ENCODE measurements at places on chromosomes 4 and X.

DNA sequence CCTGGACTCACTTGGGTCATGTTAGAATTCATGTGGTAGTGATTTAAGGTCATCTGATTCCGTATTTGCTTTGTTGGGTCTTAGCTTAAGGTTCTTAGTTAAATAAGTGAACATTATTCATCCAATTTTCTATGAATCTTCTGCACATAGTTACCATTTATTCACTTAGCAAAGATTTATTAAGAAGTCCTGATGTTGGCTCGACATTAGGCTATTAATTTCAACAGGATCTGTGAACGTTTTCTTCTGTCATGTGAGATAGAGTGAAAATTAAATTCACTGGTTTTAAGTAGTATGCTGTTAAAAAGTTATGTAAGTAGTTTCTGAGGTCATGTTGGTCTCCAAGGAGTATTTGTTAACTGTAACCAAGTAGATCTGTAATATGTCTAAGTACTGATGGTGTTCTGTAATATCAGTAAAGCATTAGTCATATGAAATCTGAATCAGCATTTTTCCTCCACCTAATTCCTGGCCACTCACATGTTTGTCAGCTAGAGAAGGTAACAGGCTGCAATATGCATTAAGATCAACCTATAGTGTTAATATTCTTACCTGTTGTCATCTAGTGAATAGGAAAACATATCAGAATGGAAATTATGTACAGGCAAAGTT, 155.6 kb downstream of the PCDH7 start:
- no peak for DNase-seq

DNA sequence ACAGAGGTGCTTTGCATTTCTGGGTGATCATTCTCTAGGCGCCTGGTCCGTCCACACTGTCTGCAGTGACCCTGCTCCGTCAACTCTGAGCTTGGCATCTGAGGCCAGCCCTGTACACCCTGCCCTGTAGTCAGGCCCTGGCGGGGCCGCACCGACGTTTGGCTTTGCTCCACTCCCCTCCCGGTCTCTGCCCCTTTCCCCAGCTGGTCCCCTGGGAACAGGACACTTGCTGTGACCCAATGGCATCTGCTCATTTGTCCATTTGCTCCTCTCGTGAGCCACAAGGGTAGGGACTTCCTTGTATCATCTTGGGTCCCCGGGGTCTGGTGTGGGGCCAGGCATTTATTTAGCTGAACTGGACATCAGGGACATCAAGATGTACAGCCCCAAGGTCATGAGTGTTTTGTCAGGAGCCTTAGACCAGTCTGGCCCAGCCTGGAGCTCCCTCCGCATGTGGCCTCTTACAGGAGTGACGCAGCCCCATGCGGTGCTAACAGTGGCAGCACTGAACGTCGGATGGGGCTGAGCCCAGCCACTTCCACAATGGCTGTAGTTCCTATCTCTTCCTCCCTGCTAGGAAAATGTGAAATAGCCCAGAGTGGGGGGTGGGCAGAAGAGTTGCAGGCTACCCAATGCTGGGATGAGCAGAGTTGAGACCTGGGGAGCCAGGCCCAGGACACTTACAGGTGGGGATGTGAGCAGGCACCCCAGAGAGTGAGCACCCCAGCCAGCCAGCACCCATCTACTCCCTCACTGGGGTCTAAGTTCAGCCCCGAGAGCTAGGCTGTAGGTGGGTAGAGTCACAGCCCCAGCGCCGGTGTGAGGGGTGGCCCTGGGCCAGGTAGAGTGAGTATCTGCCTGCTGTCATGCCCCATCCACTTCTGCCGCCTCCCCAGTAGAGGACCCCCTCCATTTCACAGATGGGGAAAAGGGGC, 2.0 kb upstream of the SH3BP2 start:
- DNase-seq, result no peak

DNA sequence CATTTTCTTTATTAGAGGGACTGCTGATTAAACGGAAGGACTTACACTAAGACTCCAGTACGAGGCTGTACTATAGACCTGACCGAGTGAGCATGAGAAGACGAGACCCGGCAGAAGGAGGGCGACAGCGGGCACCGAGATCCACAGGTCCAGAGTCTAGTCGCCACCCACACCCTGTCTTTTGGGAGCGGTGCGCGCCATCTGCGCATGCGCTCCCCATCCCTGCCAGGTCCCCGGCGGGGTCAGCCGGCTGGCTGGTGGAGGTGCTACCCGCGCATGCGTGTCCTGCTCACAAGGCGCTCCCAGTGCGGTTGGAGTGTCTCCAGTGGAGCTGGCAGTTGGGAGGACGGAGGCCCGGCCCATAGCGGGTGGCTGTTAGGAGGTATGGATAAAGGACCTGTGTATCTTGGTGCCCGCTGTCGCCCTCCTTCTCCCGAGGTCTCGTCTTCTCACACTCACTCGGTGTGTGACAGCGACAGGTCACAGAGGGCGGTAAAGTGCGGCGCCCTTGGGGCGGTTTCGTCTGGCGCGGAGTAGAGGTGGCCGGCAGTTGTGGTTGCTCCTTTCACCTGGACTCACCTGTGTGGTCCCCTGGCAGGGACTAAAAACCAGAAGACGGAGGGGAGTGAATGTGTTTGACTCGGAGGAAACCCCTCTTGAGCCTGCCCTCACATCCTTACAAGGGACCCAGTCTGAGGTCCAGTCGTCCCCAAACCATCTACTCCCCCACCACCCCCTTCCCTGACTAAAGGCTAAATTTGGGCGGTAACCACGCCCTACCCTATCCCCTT, 7.6 kb upstream of the HSD17B10 start:
- peak; percentile 74 for DNase-seq

DNA sequence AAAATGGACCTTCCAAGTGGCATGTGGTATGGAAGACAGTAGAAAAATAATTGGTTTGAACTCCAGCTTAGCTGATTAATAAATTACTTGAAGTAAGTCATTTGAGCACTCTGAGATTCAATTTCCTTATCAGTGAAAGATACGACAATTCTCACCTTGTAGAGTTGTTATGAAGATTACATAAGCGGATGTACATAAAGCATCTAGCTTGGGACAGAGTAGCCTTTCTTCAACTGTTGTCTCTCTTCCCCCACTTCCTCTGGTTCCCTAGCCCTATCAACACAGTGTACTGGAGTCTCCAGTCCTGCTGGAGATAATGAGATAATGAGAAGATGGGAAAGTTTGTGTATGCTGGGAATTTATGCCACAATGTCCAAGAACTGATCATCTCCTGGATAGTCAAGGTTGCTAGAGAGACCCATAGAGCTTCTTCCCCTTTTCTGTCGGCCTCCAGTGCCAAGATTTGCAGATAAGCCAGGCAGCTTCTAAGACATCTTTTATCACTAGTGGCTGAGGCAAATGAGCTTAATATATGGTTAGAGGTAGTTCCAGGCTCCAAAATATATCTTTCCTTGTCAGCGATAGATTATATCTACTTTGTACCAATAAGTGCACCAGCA, 33.9 kb downstream of the VSIG4 start:
- no peak for DNase-seq

- no peak for DNase-seq
Observed at GRCh38 chr4:113524505-113525186, 236.9 kb downstream of the CAMK2D start.

DNA sequence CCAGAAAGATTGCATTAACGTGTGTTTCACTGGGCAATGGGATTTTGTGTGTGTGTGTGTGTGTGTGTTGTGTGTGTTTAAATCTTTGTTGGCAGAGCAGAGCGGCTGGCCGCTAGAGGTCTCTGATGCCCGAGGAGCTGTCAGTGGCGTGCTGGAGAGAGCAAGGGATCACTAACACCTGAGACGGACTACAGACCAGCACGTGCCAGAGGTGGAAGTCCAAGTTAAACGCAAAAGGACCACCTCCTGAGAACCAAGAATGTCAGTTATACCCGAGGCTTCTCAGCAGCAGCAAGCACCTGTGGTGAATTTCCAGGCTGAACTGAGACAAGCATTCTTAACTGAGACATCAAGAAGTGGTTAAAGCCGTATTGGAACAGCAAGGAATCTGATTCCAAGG, 9.0 kb upstream of the SLC25A14 start:
- DNase-seq, result peak; percentile 54

- peak; percentile 52 for DNase-seq
Observed at GRCh38 chrX:52923781-52924241, 26.7 kb downstream of the FAM156B start.

- DNase-seq, result no peak
Observed at GRCh38 chr4:77801260-77801608, 17.9 kb downstream of the CNOT6L start.

DNA sequence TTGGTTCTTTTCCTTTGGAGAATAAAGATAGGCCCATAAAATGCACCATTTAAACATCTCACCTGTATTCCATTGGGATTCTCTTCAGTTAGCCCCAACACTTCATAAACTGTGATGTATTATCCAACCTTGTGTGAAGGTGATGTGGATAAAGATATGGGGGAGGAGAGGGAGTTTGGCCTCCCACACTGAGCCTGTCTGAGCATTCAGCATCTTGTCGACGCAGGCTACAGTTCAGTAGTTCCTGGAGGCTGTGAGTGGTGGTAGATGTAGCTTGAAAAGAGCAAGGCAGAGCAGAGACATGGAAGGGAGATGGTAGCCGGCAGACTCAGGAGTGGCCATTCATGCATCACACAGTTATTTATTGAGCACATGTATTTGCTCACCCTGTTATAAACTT, 292.4 kb upstream of the PITX2 start:
- no peak for DNase-seq

- no peak for DNase-seq
Observed at GRCh38 chr4:40205259-40206198, 8.7 kb downstream of the RHOH start.

- no peak for DNase-seq
Observed at GRCh38 chrX:68881911-68882310, 53.1 kb downstream of the EFNB1 start.

- no peak for DNase-seq
Observed at GRCh38 chrX:74906417-74906816, 18.8 kb downstream of the NEXMIF start.

- DNase-seq, result no peak
Observed at GRCh38 chr4:177558995-177559394, 116.8 kb upstream of the AGA start.

- DNase-seq, result no peak
Observed at GRCh38 chrX:69073241-69073640, 92.0 kb downstream of the PJA1 start.

DNA sequence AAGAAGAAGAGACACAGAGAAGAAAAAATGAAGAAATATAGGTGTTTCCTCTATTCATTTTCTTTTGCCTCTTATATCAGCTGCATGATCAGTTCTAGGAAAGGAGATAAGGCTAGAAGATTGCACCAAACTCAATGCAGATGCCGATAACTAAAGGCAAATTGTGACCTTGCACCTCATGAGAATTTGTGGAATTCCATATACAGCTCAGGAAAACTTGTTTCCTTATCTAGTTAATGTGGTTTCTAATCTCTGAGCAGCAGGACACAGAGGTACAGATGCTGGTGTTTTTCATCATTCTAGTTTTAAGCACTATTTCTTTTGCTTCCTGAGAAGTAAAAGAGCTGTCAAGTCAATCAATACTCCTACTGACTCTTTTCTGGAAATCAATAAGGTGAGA, 104.6 kb upstream of the NWD2 start:
- DNase-seq, result no peak

DNA sequence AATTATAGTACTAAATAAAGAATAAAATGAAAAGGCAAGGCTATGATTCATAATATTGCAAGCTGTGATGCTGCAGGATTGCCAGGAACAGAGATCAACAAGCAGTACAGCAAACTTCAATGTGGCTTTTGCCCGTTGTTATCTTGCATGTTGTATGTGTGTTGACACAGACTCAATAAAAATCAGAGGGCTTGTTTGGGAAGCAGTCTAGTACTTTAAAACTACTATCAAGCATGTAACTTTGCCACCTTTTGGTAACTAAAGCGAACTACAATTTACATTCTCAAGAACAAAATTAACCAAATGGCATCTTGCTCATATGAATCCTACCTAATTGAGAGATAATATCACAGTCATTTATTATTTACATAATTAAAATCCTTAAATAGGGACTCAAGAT, 79.8 kb upstream of the GPM6A start:
- DNase-seq, result peak; percentile 63

DNA sequence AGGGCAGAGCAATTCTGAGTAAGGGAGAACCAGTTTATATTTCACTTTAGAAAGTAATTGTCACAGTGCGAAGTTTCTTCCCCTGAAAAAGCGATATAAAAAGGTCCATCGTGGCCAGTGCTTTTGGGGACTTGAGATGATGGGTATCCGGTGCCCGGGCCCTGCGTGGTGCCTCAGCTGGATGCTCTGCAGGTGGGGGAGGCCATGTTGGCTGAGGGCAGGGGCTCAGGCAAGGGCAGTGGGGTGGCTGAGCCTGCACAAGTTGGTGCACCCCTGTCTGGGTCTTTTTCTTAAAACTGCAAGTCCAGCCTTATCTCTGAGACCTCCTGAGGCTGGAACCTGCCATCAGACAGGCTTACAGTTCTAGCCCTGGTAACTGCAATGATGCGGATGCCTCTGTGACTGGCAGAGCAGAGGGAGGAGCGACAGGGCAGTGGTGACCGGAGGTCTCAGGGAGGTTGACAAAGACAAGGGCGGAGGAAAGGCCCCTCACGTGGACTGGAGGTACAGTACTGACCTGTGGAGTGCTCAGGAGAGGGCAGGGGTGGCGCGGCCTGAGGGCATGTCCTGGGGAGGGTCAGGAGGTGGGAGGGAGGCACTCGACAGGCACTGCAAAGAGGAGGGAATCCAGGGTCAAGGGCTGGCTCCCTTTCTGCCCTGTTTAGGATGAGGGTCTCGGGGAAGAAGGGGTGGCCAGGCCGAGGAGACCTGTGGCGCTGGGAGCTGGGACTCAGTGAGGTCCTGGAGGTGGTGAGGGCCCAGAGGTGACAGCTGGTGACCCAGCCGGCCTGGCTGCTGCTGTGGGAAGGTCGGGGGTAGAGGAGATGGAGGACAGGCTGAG, 1.8 kb downstream of the RGS12 start:
- no peak for DNase-seq

DNA sequence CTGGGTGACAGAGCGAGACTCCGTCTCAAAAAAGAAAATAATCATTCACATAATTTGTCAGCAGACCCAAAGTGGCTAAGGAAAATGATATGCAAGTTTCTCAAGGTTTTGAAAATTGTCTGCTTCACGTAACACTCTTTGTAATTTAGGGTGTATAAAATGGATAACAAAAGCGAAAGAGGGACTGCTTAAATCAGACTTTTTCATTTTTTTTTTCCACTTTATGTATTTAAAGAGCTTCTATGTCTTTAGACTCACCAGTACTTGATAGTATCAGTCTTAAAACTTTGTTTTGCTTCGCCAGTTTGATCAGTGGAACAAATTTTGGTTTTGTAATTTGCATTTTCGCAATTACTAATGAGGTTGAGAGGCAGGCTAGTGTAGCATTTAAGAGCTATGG, 34.6 kb downstream of the USP9X start:
- DNase-seq, result no peak

DNA sequence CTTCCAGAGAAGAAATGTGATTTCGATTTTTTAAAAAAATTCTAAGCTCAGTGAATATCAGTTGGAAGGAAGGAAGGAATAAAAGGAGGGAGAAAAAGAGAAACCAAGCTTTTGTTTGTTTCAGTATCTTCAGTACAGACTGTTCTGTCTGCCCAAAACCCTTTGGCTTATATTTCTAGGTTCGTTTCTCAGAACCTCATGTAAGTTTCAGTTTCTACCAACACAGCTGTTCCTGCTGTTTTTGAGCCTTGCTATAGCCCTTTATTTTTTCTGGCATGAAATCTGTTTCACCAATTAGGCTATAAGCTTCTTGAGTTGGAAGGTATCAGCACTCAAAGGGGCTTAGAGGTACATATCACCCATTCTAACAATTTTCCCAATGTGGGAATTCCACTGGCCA, 157.9 kb downstream of the GBA3 start:
- no peak for DNase-seq

Measured in adipocyte (in vitro differentiated cells).